ENCODE measurements at places on chromosomes 1 and 21.

- DNase-seq, result no peak
Observed at GRCh38 chr1:197041486-197042353, 25.3 kb downstream of the F13B start.

DNA sequence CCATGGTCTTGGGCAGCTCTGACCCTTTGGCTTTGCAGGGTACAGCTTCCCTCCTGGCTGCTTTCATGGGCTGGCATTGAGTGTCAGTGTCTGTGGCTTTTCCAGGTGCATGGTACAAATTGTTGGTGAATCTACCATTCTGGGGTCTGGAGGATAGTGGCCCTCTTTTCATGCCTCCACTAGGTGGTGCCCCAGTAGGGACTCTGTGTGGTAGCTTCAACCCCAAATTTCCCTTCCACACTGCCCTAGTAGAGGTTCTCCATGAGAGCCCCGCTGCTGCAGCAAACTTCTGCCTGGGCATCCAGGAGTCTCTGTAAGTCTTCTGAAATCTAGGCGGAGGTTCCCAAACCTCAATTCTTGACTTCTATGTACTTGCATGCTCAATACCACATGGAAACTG lies 494.5 kb upstream of the LRRC7 start:
- no peak for DNase-seq

DNA sequence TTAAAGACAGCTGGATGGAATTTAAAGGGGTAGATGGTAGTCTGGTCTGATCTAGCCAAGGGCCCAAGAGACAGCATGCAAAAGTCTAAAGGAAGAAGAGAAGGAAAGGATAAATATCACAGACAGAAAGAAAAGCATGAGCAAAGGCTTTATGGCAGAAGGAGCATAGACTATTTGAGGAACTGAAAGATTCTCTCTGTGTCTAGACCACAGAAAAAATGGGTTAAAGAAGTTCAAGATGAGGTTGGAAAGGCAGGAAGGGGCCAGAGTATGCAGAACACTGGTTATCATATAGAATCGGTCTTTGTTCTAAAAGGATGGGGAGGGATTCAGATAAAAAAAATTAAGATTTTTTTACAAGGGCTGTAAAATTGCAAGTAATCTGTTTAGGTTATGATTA lies 136.8 kb upstream of the SGIP1 start:
- DNase-seq, result no peak

- DNase-seq, result no peak
Observed at GRCh38 chr1:174204697-174205308, 45.5 kb downstream of the RABGAP1L start.

DNA sequence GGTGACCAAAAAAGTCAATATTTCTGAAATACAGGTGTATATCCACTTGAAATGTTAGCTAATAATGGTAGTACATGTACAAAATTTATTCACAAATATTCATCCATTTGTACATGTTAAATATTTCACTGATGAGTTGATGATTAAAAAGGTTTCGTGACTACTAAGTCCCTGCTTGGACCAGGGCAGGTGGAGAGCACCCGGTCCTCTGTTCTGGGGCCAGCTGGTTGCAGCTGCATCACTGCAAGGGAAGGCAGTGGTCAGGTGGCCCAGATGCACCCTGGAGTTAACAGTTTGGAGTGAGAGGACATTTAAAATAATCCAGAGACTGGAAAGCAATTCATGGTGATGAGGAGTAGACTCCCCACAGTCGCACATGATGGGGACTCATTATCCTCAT lies 141.2 kb downstream of the ZBTB18 start:
- DNase-seq, result no peak

GRCh38 chr1:110211496-110212168 lies 1.5 kb downstream of the KCNC4 start:
- DNase-seq, result no peak

DNA sequence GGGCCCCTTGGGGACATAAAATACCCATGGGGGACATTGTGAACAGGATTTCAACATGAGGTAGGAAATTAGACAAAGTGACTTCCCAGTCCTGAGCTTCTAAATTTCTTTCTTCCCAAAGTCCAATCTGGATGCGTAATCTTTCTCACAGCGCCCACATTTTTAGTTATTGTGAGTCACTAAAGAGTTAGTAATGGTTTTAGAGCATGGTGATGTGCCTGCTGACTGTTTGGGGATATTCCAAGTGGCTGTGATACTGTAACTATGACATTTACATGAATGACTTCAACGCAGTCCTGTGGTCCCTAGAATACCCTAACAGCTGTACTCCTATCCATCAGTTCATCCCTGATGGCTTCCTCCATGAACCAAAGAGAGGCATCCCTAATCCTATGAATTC lies 224.0 kb upstream of the COA6 start:
- DNase-seq, result no peak

- DNase-seq, result no peak
Observed at GRCh38 chr1:109501644-109502363, 7.7 kb downstream of the AMIGO1 start.

DNA sequence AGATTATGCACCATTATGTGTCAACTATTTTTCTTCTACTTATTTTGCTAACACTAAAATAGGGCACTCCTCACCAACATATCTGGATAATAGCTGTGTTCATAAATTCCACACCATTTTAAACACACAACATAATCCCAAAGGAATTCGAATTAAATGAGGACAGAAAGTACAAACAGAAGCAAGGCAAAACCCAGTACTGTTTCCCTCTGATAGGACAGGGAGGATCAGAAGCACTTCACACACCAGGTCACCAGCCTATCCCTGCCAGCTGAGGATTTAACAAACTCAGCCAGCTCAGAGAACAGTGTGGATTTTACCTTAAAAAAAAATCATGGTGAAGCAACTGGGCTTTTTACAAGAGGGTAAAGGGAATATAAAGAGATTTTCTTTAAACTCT lies 20.0 kb downstream of the CRYZ start:
- DNase-seq, result no peak

DNA sequence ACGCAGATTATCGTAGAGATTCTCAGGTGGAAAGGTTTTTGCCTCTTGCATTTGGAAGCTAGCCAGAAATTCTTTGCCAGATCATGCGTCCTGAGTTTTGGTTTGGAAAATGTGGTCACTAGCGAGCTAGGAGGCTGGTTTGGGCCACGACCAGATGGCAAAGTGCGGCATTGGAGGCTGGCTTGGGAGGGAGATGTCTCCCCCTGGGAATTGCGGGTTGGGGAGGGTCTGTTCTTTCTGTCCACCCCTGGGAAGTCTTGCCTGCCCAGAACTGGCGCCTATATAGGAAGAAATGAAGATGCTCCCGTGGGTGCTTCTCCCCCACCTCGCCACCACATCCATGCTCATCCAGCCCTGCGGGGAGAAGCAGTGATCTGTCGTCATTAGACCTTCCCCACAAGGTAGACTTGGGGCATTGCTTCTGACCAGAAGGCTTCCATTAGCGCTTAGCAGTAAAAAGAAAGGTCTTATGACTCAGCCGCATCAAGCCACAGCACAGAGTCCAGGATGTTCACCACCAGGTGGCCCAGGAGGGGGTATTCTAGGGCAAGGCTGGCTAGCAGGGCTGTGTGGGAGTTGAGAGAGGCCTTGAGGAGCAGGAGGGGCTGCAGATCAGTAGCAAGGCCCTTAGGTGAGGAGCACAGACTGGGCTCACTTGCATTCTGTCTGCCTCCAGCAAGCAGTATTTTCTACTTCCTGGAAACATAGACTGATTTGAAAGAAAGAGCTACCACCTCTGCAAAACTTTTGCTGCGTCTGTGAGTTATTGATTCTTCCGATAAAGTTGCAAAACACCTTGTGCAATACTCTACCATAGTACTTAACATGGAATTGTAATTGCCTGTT lies 1.5 kb upstream of the PTP4A2 start:
- DNase-seq, result no peak

DNA sequence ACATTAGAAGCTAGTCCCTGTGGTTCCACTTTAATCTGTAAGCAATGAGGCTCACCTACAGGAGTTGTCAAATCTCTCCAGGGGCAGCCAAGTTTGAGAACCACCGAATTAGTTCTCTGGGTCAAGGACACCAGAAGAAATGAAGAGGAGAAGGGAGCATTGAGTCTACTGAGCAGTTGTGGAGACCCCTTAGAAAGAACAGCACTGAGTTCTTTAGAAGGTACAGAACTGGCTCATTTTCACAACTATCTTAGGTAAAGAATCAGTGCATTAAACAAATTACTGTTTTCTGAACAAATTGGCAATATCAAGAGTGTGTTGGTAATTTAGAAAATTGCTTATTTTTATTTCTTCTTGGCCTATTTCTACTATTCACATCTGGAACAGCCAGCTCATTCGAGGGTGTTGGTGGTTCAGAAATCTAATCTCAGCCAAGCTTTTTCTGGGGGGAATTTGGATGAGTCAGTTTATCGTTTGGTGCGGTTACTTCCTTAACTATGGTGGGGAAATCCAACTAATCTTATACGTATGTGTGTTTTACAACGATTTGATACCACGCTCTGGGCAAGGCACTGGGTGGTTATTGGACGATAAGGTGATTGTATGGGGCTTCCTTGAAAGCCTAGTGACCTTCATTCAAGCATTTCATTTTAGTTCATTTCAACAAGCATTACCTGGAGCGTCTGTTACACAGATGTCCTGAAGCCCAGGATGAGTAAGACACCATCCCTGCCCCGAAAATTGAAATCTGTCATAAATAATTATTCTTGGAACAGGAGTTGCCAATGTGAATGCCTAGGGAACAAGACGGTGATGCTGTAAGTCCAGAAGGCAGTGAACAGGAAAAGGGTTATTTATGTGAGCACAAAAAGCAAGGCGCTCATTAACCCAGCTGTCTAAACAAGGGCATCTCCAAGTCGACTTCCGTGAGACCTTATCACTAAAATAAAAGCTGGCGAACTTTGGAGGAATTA lies 52.0 kb upstream of the TMPRSS2 start:
- no peak for DNase-seq

DNA sequence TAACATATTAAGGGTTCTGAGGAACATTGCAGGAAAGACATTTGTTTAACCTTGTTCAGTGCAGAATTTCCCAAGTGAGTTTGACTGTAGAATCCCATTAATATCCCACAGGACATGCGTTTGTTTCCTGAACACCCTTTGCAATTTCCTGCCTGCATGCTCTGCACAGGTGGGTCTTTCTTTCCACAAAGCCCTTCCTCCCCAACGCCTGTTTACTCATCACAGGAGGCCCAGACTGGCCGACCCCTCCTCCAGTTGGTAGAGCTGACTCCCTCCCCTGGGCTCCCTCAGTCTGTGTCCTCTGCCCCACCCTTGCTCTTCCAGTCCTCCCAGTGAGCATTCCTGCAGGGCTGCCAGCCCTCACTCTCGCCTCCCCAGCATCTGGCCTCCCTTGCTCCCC lies 47.5 kb upstream of the CTPS1 start:
- no peak for DNase-seq

- DNase-seq, result no peak
Observed at GRCh38 chr1:172746091-172746949, 87.4 kb downstream of the FASLG start.

DNA sequence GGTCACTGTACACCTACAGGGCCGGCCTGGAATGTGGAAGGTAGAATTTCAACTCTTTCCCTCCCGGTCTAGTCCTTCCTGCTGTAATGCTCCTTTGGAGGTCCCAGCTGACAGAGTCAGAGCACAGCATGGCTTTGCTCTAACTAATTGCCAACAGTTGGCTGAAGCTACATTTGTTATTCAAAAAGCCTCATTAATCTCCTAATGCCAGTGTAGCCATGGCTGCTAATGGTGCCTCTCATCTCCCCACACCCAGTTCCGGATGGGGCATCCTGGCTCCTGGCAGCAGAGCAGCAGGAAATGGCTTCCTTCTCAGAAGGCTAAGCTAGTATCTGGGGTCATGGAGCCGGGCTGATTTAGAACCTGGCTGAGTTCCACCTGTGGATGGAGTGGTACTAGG lies 18.7 kb upstream of the CAMK1G start:
- DNase-seq, result peak; percentile 11

DNA sequence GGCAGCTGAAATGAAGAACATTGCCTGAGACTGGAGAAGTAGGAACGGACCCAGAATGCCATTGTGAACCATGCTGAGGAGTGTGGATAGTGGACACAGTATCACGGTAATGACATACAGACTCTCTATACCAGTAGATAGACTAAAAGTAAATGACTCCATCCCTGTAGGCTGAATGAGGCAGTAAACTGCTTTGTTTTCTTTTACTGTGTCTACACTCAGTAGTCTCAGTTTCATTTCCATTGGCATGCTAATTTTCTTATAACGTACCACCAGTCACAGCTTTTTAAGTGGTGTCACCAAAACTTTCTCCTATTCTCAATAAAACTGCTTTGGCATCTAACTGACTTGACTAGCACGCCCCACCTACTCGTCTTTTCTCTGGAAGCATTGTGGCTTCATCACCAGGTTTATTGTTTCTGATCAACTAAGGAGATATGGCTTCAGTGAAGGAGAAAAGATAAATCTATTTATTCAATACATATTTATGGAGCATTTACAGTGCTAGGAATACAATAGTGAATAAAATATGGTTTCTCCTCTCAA lies 8.4 kb upstream of the ZNF697 start:
- no peak for DNase-seq

GRCh38 chr1:185610954-185611353 lies 123.2 kb upstream of the HMCN1 start:
- DNase-seq, result no peak

DNA sequence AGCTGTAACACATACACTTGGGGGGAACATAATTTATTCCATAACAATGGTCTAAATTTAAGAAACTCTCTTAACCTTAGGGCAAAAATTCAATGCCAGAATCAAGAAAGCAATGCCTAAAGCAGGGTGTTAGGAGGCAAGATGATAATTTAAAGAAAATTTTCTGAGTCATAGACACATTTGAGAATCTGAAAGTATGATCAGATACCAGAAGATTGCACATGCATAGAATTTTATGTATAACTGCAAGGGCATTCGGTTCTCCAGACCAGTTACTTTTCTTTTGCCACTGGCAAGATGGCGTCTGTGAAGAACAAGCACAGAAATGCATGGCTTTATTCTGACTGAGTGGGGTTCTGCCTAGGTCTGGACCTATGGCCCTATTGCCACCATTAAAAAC lies 64.4 kb upstream of the IPO9 start:
- DNase-seq, result no peak

DNA sequence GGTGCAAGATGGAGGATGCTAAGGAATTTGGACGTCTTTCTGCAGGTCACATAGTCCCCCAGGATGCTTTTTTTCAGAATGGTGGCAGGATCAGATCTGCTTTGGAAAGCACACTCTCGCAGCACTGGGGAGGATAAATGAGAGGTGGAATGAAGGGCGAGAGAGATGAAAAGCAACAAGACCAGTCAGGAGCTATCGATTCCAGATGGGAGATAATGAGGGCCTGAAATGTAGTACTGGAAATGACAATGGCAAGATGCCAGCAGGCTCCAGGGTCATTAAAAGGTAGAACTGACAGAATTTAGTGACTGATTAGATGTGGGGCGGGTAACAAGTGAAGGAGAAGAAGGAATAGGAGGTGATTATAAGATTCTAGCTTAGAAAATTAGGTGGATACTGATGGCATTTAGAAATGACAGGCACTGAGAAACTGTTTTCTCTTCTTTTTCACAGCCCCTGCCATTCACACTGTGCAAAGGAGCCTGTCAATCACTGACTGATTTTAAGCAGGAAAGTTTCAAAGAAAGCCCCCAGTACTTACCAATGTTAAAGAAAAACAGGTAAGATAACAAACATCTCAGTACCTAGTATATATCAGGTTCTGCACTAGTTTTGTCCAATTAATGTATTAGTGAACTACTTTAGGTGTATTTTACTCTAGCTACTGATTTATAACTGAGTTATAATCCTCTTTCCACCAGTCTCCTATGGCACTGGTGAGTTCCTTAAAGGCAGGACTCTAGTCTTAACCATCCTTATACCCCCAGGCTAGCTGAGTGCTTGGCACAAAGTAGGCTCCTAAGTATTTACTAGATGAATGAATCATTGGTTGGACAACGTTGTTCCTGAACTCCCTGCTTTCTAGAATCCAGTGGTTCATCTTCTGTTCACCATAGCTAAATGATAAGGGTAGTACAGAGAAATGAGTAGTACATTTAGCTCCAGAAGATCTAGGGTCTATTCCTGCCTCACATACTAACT lies 9.2 kb downstream of the PIGM start:
- DNase-seq, result no peak
